ENCODE measurements at places on chromosomes 13 and 19. TPM values are rescaled to one million over a fixed set of nuclear protein-coding genes. Genes with fewer than 3 reads are reported as not detected.

GRWD1 gene
- 30.2 TPM for total RNA-seq

PDX1 gene
- not detected for total RNA-seq

ZNF136 gene
- total RNA-seq, result 11.3 TPM

SLITRK1 gene
- under 0.01 TPM for total RNA-seq

RFPL4AL1 gene
- not detected for total RNA-seq

ZNF382 gene
- total RNA-seq, result 12.9 TPM

NDUFA3 gene
- 5.7 TPM for total RNA-seq

TMEM221 gene
- total RNA-seq, result 0.12 TPM
